ENCODE measurements at places on chromosomes 2 and 18.

DNA sequence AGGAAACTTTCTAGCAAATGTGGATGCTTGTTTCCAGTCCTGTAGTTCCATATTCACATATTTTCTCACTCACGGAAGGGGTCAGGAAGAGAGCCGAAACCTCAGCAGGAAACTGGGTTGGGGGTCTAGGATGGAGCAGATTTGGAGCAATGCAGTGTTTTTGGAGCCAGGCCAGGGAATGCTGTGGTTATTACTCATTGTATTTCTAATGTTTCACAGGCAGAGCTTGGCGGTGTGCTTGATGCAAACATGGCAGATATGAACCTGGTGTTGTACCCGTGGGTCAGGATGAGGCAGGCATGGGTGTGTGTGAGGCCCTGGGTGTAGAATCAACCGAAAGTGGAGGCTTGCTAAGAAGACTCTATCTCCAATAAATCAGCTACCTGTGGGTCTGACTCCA lies 34.6 kb upstream of the ACKR3 start:
- DNase-seq: no peak

GRCh38 chr2:83115606-83116005 lies 1343.5 kb downstream of the SUCLG1 start:
- no peak for DNase-seq

GRCh38 chr2:44680424-44680971 lies 261.0 kb upstream of the SIX3 start:
- DNase-seq: peak; percentile 65

- DNase-seq: no peak
Measured at GRCh38 chr18:25181581-25181980, 170.4 kb downstream of the ZNF521 start.

DNA sequence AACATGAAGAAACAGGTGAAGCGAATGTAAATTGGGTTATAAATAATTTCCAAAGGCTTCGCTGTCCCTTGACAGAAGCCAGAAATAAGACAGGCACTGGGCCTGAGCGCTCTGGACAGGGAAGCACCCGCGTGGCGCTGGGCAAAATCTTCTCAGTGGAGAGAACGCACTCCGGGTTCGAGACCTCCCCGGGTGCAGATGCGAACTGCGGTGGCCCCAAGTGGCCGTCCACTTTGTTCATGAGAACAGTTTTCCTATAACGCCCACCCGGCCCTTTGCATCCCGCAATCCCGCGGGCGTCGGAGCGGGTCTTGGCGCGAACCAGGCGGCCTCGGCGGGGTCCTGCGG lies 651 bp upstream of the DPYSL5 start:
- no peak for DNase-seq

DNA sequence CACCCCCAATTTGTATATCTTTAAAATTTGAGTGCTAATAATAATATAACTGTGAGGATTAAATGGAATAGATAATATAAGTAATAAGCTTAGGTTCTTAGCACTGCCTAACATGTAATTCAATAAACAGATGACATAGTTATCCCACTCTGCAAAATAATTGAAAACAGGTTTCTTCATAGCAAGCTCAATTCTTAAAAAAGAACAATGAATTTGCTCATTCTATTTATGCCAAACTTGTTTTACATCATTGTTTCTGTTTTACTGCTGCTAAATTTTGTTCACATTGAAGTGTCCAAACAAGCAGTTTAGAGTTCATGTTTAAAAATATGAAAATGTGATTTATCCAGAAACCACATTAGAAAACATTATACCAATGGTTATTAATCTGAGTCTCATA lies 217.0 kb downstream of the MBD5 start:
- no peak for DNase-seq

- no peak for DNase-seq
Measured at GRCh38 chr18:23225503-23225902, 90.2 kb downstream of the CABLES1 start.

GRCh38 chr2:69807821-69808540 lies 21.5 kb upstream of the GMCL1 start:
- no peak for DNase-seq

DNA sequence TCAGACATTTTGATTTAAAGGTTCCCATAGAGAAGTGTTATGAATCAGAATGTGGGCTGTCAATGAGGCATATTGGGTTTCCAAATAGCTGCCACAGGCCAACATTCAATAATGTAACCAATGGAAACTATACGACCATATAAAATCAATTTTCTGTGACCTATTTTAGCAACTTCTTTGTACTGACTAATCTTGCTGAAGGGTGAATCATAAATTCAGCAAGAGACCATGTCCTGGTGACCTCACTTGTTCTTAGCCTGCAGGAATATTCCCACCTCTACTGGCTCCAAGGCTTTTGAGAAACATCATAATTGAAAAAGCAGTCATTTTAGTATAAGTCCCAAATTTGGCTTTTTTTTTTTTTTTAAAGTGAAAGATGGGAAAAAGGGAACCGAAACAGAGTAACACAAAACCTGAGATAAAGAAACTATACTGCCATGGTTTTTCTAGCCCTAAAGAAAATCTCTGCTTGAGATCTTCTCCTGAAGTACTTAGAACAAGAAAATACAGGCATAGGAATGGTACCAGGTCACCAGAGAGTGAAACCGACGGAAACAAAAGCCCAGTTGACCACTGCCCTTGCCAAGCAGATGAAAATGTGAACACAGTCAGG lies 32.1 kb downstream of the PLEKHM3 start:
- no peak for DNase-seq

DNA sequence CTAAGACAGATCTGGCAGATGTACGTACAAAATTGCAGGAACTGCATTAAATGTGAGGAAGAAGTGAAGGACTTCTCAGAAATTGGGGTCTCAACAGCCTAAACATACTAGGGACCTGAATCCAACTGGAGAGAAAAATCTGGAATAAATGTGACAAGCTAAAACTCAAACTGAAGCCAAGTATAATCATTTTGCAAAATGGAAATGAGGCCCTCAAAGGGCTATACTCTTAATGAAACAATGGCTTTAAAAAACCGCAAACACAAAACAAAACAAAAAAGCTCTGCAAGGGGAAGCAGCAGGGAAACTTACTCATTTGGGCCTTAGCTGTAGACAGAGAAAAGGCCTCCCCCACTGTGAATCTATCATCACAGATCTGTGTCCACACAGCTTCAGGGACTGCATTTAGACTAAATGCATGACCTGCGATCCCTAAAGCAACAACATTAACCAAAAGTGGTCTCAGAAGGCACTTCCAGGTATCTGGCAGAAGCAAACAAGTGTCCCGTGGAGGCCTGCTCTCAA lies 63.2 kb downstream of the CCBE1 start:
- no peak for DNase-seq

- no peak for DNase-seq
Measured at GRCh38 chr2:201730651-201731285, 32.3 kb upstream of the MPP4 start.

DNA sequence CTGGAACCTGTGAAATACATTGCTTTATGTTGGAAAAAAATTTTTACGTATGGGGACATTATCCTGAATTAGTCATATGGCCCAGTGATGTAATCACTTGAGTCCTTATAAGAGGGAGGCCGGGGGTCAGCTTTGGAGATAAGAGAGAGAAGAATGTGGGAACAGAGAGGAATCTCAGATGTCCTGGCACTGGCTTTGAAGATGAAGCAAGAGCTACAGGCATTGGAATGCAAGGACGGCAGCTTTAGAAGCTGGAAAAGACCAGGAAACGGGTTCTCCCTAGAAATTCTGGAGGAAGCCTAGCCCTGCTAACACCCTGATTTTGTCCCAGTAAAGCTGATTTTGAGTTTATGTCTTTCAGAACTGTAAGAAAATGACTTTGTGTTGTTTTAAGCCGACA lies 1129.9 kb upstream of the GYPC start:
- DNase-seq: no peak

- peak; percentile 96 for DNase-seq
Measured at GRCh38 chr2:95042472-95043271, 17.2 kb downstream of the MAL start.

DNA sequence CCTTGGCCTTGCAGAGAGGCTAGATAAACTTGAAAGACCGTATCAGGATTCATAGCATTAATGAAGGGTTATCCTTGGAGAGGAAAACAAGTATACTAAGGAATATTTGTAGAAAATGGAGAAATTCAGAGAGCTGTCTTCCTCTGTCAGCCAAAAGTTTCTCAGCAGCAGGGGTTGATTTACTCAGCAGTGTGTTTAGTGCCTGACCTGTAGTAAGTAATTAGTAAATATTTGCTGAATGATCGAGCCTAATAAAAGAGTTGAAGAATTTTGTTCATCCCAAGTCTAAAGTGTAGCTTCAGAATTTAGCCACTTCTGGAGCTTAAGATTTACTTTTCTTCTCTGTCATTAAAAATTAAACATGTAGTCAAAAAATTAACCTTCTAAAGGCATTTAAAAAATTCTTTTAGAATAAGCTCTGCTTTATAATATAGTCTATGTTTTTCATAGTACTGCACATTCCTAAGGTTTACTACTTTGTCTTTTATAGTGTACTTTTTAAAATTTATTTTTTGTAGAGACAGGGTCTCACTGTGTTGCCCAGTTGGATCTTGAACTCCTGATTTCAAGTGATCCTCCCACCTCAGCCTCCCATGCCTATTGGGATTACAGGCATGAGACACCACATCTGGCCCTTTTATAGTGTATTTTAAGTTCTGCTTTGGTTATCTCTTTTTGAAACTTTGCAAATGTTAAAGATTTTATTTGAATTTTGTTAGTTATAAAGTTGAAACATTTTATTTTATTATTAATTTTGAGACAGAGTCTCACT lies 138.4 kb upstream of the MYO3B start:
- no peak for DNase-seq

- no peak for DNase-seq
Measured at GRCh38 chr2:226114436-226114835, 685.2 kb downstream of the IRS1 start.

DNA sequence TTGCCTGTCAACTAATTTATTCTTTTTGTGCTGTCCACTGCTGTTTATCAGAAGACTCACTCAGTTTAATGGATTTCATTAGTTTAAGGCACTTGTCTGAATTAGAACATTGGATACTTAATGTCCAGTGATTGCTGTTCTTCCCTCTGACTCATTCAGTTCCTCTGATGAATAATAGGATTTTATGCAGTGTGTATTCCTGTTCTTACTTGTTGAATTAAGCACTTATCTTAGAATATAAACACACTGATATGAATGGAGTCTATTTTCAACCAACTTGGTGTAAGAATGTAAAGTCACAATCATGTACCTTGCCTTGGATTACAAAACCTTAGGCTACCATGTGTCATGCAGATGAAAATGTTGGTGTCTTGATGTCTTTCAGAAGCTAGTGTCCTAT lies 87.0 kb upstream of the PROKR1 start:
- DNase-seq: no peak

DNA sequence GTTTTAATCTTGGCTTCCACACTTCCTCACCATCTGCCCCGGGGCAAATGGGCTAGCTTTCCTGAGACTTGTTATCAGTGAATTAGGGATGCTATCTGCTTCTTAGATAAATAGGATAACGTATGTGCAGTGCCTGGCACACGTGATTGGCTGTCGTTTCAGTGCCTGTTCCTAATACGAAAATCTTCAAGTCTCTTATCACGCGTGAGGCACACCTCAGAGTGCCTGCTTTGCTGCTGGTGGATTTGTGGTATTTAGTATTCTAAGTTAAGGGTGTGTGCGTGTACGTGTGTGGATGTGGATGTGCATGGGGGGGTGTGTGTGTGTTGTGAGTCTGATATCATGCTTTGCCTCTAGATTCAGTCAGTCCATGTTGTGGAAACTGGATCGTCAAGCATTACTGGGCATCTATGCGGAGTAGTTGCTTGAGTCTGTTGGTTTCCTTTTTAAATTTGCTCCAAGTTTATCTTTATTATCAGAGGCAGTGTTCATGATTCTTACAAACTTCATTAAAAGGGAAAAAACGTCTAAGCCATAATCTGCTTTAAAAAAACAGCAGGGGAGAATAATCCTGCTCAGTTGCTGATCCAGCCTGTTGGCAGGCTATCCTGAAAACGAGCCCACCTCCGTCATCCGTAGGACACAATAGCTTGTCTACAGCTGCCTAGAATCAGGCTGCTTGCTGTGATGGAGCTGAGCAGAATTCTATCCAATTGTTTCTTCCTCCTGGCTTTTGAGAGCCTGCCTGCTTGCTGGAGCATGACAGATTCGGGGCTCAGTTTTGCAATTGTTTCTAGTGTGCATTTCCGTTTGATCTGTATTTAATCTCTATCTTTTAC lies 6.6 kb downstream of the SH3RF3 start:
- DNase-seq: no peak

DNA sequence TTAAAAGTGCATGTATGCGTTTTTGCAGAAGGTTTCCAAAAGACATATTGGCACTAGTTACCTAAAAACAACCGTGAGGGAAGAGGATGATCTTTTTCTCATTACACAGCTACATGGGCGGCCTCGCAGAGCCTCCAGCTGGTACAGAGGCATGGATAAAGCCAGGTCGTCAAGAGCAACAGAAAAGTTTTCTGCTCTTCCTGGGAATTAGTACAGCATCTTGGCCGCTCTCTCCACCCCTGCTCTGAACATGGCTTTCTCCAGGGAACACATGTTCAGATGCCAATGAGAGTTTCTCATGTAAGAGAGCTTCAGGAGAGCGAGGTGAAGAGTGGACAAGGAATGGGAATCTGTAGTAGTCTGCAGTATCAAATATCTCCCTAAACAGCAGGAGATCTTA lies 108.4 kb downstream of the ZEB2 start:
- DNase-seq: no peak

DNA sequence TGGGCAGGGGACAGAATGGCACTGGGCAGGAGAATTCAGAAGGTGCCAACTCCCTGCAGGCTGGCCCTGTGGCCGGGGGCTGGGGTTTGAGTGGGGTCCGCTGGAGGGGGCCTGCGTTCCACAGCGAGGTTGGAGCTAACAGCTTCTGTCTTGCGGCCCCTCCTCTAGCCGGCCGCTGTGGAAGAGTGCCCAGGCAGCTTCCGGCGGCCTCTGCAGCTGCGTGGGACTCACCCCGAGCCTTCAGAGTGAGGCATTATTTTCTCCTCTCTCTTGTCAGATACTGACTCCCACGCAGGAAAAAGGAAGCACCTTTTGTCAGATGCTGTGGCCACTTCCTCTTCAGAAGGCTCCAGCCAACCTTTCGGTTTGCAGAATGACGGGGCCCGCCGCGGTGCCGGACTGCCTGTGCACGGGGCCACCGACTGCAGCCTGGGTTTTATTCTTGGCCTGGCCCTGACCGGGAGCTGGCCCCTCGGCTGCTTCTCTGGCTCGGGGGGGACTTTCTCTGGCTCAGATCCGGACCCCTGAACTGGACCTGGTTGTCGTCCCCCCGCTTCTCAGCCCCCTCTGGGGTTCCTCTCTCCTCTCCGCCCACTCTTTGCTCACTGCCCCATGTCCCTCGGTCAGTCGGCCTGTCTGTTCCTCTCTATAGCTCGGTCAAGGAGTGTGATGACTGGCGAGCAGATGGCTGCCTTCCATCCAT lies 40.1 kb downstream of the ARHGAP25 start:
- DNase-seq: no peak
